GM12878 (cell line): ENCODE measurements at places on chromosomes 7 and 10. TPM values are rescaled to one million over a fixed set of nuclear protein-coding genes. Genes with fewer than 3 reads are reported as not detected.

- no peak for DNase-seq
- H3K36me3 ChIP-seq = no peaks in the 10 kb centered on the region
- no peak overlapping the region for H3K4me3 ChIP-seq
- no peaks in the 10 kb centered on the region for H3K27me3 ChIP-seq
- no peak overlapping the region for H3K27ac ChIP-seq
- H3K4me1 ChIP-seq = no peaks in the 10 kb centered on the region
Observed at GRCh38 chr7:111363099-111363498, 199.2 kb downstream of the IMMP2L start.

The UBN2 gene
- 0.60 and 0.73 TPM in 2 replicates for polyA plus RNA-seq

DNA sequence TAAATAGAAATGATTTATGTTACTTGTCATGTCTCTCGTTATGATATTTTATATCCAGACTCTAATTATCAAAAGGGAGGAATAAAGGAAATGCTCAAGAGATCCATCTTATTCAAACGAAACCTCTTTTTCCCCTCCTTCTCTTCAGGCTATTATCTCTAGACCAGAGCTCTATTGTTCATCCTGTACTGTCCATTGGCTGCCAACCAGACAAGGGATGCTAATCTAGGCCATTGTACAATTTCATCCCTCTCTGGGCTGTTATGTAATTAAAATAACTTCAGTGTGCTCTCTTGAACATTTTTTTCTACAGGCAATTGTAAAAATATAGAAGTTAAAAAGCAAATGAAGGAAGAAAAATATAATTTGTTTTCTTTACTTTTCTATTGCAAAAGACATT lies 220.4 kb downstream of the HDAC9 start:
- no peak for DNase-seq
- no peak overlapping the region for H3K27ac ChIP-seq
- no peaks in the 10 kb centered on the region for H3K4me1 ChIP-seq
- H3K36me3 ChIP-seq = no peaks in the 10 kb centered on the region
- no peaks in the 10 kb centered on the region for H3K27me3 ChIP-seq

The WEE2 gene
- polyA plus RNA-seq = not detected in 2 replicates
